Transverse colon (tissue), 4 donors: ENCODE measurements at places on chromosomes 2 and 18. TPM values are rescaled to one million over a fixed set of nuclear protein-coding genes. Genes with fewer than 3 reads are reported as not detected.

GRCh38 chr2:72993147-72993932 is 76.0 kb downstream of the EMX1 start:
- H3K27me3 ChIP-seq, result no peaks in the 10 kb centered on the region
- no peak overlapping the region for H3K27ac ChIP-seq
- no peak overlapping the region for H3K4me3 ChIP-seq
- DNase-seq, result no peak
- H3K4me1 ChIP-seq, result no peaks in the 10 kb centered on the region

DNA sequence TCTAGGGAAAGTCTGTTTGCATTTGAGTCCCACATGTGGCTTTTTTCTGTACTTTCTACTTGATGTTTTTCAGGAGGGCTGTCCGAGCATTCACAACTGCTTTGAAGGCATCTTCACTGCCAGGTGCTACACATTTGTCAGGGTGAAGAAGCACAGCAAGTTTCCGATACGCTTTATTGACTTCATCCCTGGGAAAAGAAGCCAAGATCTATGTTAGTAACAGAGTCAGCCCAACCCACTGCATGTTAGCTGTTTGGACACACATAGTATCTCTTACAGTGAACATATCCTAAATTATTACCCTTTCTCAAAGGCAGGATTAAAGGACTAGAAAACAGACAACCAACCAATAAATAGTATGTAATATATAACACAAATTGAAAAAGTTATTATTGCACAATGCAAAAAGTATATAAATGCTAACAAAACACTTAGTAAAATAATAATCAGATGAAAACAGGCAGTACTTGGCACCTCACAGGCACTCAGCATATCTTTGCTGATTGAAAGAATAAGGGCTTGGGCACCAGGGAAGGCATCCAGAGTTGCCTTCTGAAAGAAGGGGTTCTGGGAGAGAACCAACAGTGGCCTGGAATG is 24.1 kb downstream of the DNAJC27 start:
- DNase-seq, result no peak
- H3K4me3 ChIP-seq, result no peak overlapping the region
- no peaks in the 10 kb centered on the region for H3K4me1 ChIP-seq
- H3K27ac ChIP-seq, result no peak overlapping the region

- no peak overlapping the region for H3K27ac ChIP-seq
- no peak for DNase-seq
- H3K4me1 ChIP-seq, result no peaks in the 10 kb centered on the region
- peaks cover 21% of the 10 kb centered on the region for H3K27me3 ChIP-seq
These were observed 6.4 kb upstream of the NPPC start for GRCh38 chr2:231932711-231932970.

The EPHA4 gene
- 1.5 TPM for total RNA-seq

DNA sequence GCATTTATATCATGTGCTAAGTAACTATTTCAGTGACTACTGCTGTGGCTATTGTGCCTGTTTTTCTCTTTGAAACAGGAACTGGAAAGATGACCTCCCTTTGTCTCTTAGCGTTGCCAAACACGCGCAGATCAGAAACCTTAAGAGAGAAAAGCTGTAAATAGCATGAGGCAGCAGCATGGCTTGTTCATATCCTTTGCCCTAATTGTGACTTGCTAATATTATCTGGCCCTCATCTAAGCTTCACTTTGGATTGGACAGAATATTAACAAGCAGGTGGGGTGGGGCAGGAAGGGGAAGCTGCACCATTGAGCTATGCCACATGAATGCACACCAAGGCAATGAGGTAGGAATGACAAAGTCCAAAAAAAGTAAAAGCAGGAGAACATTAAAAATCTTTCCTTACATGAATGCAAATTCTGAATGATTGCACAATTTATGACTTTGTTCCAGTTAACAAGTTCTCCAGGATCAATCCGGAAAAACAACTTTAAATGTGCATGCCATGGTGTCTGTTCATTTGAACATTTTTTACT is 128.4 kb downstream of the IRS1 start:
- no peak overlapping the region for H3K27ac ChIP-seq
- no peaks in the 10 kb centered on the region for H3K36me3 ChIP-seq
- DNase-seq, result no peak

DNA sequence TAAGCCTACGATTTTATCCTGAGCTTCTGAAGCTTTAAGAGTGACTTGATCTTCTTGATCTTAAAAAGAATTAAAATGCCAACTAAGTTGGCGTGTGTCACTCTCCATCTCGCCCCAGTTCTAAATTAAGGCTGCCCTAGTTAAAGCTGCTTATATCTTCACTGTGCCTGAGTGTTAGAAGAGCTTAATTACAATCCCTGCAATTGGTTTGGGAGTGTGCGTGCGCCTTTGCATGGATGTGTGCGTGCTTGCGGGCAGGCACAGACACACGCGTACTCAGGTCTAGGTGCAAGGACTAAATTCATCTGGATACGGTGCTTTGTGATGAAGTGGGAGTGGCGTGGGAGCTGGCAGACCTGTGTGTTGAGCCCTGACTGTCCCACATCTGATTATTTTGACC is 201.5 kb downstream of the FAM210A start:
- no peak overlapping the region for H3K27ac ChIP-seq
- no peaks in the 10 kb centered on the region for H3K4me1 ChIP-seq
- H3K4me3 ChIP-seq, result no peak overlapping the region
- H3K27me3 ChIP-seq, result no peaks in the 10 kb centered on the region

- no peak overlapping the region for H3K27ac ChIP-seq
- H3K27me3 ChIP-seq, result no peaks in the 10 kb centered on the region
- H3K36me3 ChIP-seq, result no peaks in the 10 kb centered on the region
- H3K4me3 ChIP-seq, result no peak overlapping the region
- no peak for DNase-seq
- H3K4me1 ChIP-seq, result no peaks in the 10 kb centered on the region
These were observed 45.7 kb downstream of the IMPA2 start for GRCh38 chr18:12027046-12027445.

The LYPD6 gene
- total RNA-seq, result 3.0 TPM

DNA sequence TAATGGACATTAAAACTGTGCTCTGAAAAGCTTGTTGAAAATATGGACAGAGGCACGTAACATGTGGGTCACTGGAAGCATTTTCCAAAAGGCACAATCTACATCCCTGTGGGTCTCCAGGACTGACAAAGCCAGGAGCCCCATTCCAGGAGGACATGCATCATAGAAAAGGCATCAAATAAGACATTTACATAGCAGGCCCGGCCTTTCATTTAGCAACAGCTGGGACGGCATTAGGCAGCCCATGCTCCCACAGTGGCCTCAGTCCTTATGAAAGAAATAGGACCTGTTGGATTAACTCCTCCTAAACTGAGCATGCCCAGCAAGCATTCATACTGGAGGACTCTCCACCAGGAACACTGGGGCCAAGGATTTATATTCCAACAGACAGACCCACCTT is 72.2 kb downstream of the TWIST2 start:
- H3K4me3 ChIP-seq, result no peak overlapping the region
- H3K27me3 ChIP-seq, result no peaks in the 10 kb centered on the region
- no peak for DNase-seq
- H3K36me3 ChIP-seq, result no peaks in the 10 kb centered on the region
- no peaks in the 10 kb centered on the region for H3K4me1 ChIP-seq

GRCh38 chr2:208256192-208256782 is 1.4 kb upstream of the IDH1 start:
- DNase-seq, result no peak
- H3K27ac ChIP-seq, result peak overlapping the region; percentile 47
- no peaks in the 10 kb centered on the region for H3K36me3 ChIP-seq
- H3K4me3 ChIP-seq, result no peak overlapping the region

DNA sequence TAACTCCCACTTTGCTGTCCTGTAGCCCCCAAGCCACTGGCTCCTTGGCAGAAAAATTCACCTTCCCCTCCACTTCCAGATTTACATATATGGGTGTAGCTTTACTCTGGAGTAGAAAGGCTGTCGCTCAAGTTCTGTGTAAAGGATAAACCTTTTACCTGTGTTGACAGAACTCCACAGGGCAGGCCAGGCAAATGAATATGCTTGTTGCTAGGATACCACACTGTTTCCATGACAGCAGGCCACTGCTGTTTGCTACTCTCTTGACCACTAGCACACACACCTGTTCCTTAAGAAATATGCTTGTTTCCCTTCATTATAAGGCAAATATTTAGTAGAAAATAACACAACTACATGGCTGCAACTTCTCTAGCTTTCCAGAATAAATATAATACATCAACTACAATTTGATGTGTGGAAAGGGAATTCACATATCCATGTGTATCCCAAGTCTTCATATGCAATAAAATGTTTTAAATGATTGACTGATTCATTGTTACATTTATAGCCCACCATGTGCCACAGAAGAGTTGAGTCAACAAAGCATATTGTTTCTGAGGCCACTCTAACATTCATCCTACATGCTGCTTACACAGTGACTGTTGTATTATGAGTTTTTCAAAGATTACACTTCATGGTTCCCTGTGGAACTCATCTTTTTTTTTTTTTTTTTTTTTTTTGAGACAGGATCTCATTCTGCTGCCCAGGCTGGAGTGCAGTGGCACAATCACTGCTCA is 56.2 kb upstream of the ROCK1 start:
- no peaks in the 10 kb centered on the region for H3K27me3 ChIP-seq
- no peaks in the 10 kb centered on the region for H3K4me1 ChIP-seq
- no peak overlapping the region for H3K27ac ChIP-seq
- peak; percentile 51 for DNase-seq

GRCh38 chr2:217092710-217093379 is 233.0 kb upstream of the TNP1 start:
- no peak for DNase-seq
- no peak overlapping the region for H3K4me3 ChIP-seq
- H3K4me1 ChIP-seq, result peaks cover 4% of the 10 kb centered on the region
- no peaks in the 10 kb centered on the region for H3K27me3 ChIP-seq
- no peaks in the 10 kb centered on the region for H3K36me3 ChIP-seq
- peak overlapping the region; percentile 21 for H3K27ac ChIP-seq

The TMEM198 gene
- not detected for total RNA-seq

The STARD7 gene
- 74.1 TPM for total RNA-seq

DNA sequence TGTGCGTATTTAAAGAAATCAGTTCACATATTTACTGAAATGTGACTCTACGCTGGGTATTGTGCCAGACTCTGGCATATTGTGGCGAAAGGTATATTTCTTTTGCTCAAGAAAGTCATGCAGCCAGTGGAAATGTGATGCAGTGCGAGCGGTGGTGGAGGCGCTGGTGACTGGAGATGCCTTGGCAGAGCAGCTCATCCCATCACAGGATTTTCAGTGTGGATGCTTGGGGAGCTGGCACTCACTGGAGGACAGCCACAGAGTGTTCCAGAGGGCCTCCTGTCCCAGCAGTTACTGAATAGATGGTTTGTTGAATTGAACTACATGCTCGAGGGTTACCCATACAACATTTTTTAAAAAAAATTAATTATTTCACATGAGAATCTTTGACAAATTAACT is 117.6 kb downstream of the ZNF407 start:
- H3K4me1 ChIP-seq, result no peaks in the 10 kb centered on the region
- no peak for DNase-seq
- no peak overlapping the region for H3K4me3 ChIP-seq
- no peaks in the 10 kb centered on the region for H3K36me3 ChIP-seq
- H3K27ac ChIP-seq, result no peak overlapping the region
- no peaks in the 10 kb centered on the region for H3K27me3 ChIP-seq

The MARCO gene
- 2.2 TPM for total RNA-seq

GRCh38 chr2:10486601-10487079 is 38.5 kb upstream of the ODC1 start:
- H3K4me3 ChIP-seq, result no peak overlapping the region
- peaks cover 8% of the 10 kb centered on the region for H3K27me3 ChIP-seq
- peaks cover 12% of the 10 kb centered on the region for H3K4me1 ChIP-seq
- no peak overlapping the region for H3K27ac ChIP-seq
- peak; percentile 86 for DNase-seq

DNA sequence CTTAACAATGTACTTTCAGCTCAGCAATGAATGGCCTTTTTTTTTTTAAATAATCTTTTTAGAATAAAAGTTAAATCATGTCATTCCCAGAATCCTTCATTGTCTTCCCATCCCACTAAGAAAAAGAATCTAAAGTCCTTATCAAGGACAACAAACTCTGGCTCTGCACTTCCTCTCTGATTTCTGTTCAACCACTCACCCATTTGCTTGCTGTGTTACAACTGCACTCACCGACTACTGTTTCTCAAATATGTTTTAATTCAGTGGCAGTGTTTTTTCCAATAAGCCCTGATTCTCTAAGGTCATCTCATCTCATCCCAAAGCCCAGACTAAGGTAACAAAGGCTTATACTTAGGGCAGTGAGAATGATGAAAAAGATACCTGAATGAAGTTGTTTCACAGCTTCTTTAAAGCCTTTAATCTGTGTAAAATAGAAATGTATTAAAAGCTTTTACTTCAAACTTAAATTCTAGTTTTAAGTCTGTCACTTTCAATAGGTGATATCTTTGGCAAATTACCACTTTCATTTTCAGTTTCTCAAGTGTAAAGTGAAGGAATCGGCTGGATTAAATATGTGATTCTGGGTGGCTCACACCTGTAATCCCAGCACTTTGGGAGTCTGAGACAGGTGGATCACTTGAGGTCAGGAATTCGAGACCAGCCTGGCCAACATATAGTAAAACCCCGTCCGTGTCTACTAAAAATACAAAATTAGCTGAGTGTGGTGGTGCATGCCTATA is 87.6 kb downstream of the RBBP8 start:
- no peaks in the 10 kb centered on the region for H3K4me1 ChIP-seq
- no peak overlapping the region for H3K4me3 ChIP-seq
- no peak overlapping the region for H3K27ac ChIP-seq
- no peaks in the 10 kb centered on the region for H3K36me3 ChIP-seq
- H3K27me3 ChIP-seq, result no peaks in the 10 kb centered on the region

DNA sequence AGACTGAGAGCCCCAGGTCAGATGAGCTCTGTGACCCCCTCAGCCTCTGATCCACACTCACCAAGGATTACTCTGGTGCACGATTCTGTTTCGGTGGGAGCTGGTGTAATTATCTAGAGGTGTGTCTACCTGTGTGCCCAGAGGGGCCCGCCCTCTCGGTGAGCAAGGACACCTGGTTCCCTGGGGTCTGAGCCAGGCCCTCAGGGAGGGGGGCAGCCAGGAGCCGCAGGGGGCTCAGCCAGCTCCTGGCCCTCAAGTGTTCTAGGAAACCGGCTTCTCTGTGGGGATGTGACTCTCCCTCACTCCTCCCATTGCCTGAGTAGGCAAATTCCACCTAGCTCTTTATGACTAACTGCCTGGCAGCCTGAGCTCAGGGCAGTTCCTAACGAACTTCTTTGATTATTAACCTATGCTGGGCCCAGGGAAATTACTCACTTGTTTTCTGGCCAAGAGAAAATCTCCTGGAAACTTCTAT is 17.4 kb downstream of the AGAP1 start:
- H3K36me3 ChIP-seq, result no peaks in the 10 kb centered on the region
- peak; percentile 77 for DNase-seq
- H3K27ac ChIP-seq, result peak overlapping the region; percentile 92

DNA sequence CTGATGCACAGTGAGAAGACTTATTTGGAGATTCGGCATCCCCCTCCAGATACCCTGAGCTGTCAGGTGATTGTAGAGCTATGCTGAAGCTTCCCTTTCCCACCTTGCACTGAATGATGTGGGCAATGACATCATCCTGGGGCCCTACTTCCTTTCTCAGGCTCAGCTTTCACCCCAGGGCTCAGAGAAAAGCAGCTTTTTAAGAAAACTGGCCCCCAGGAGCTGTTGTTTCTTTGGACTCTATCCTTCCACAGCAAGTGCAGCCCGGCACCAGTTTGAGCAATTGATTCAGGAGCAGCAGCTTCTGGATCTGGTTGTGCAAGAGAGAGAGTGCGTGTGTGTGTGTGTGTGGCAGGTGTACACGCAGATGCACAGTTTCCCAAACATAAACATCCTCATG is 251.3 kb downstream of the ANAPC1 start:
- no peak for DNase-seq
- H3K27me3 ChIP-seq, result no peaks in the 10 kb centered on the region
- no peaks in the 10 kb centered on the region for H3K4me1 ChIP-seq
- H3K4me3 ChIP-seq, result no peak overlapping the region
- H3K27ac ChIP-seq, result no peak overlapping the region

The ITGB6 gene
- total RNA-seq, result 28.1 TPM
